ENCODE measurements at places on chromosomes 2 and 18.

GRCh38 chr2:196586511-196586991 lies 53.0 kb upstream of the CCDC150 start:
- DNase-seq, result peak; percentile 79

DNA sequence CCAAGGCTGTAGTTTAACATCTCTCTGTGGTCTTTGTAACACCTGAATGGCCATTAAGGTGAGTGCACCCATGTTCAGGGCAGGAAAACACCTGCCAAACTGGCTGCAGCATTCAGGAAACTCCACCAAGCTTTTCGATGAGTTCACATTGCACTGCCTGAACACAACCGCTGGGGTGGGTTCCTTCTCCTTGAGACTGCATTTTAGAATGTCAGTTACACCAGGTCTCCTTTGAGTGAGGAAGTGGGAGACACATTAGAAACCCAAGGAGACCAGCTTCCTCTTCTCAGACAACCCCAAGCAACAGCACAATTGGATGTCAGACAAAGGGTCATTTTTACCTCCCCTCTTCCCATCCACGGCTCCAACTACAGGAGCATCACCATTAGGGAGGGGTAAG lies 35.2 kb downstream of the CYRIA start:
- DNase-seq, result no peak

DNA sequence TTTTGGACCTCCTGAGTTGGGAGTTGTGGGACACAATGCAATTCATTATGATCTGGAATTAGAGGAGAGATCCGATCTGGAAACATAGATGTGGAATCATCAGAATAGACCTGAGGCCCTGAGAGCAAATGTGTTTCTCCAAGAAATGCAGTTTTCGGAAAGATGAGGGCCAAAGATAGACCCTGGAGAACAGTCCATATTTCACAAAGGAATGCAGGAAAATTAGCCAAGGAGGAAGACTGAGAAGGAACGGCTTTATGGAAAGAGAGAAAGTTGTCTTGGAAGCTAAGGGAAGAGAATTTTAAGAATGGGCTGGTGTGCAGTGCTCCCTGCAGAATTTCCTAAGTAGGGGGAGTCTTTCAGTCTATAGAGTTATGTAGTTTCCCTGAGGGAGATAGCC lies 11.1 kb upstream of the ZNF532 start:
- no peak for DNase-seq

GRCh38 chr2:172242961-172243360 lies 140.3 kb upstream of the DLX2 start:
- no peak for DNase-seq

Data from globus pallidus (tissue), 1 donor.